ENCODE measurements at places on chromosomes 7 and 10. TPM values are rescaled to one million over a fixed set of nuclear protein-coding genes. Genes with fewer than 3 reads are reported as not detected.

GRCh38 chr10:23490115-23490514 lies 51.2 kb downstream of the OTUD1 start:
- no peak for DNase-seq

DNA sequence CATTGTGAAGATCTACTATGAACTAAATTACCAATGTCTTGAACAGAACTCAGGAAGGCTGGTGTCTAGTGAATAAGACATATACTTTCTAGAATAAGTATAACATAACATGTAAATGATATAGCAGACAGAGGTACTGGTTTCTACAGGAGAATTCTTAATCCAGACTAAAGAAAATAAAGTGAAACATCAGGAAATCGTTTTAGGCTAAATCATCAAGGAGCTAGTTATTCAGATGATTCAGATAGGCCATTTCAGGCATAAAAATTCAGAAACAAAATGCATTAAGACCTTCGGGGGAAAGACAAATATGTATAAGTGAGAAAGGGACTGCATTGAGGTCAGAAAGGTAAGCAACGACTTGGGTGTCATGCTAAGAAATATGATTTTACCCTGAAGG lies 170.6 kb downstream of the LRRN3 start:
- DNase-seq = no peak

- DNase-seq = no peak
Observed at GRCh38 chr7:16839646-16840045, 34.8 kb upstream of the AGR2 start.

GRCh38 chr10:31098046-31098445 lies 66.4 kb upstream of the ZNF438 start:
- DNase-seq = no peak

DNA sequence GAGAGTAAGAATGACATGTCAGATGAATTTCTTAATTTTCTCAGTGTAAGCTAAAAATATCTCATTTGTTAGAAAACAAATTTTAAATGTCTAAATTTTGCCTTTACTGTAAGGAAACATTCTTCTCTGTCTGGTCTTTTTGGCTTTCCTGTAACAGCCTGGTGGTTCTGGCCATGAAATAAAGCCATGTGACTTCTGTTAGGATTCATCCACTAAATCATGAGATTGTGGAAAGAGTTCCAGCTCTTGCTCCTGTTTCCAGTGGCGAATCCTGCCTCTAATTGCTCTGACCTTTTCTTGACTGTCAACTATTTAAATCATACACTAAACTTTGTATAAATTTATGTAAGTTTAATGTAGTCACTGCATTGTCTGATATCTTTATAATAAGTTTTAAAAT lies 398.5 kb upstream of the AKR1E2 start:
- no peak for DNase-seq

DNA sequence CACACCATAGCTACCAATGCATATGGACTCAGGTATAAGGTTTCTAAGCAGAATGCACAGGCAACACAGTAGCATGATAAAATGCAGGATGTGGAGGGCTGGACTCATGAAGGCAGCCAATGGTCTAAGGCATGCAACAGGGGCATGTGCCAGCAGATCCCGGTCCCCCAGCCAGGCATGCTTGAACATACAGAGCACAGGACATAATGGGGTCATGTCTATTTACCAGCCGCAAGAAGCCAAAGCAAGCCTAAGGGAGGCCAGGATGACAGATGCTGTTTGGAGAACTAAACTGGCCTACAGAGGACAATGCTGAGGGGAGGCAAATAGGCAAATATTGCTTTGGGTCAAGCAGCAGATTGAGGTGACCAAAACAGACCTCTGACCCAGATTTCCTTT lies 60.0 kb upstream of the PDLIM1 start:
- no peak for DNase-seq

DNA sequence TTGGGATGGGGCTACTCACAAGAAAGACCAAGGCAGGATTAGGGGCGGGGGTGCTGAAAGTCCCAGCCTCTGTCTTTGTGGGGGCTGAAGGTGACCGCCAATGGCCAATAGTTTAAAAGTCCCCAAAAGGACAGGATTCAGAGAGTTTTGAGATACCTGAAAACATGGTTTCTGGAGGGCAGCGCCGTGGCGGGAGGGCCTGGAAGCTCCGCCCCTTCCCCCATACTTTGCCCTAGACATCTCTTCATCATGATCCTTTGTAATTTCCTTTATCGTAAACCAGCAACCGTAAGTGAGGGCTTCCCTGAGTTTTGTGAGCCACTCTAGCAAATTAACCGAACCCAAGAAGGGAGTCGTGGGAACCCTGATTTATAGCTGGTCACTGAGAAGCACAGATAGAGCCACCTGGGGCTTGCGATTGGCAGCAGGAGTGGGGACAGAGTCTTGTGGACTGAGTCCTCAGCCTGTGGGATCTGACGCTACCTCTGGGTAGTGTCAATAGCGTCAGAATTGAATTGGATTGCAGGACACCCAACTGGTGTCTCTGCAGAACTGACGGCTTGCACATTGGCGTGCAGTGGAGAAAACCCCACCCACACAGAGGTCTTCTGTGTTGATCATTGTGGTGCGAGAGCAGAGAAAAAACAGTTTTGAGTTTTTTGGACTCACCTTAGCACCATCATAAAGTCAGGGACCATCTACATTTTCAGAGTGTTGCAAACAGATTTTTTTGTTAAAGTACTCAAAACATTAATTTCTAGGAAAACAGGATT lies 169.3 kb downstream of the USP6NL start:
- no peak for DNase-seq

DNA sequence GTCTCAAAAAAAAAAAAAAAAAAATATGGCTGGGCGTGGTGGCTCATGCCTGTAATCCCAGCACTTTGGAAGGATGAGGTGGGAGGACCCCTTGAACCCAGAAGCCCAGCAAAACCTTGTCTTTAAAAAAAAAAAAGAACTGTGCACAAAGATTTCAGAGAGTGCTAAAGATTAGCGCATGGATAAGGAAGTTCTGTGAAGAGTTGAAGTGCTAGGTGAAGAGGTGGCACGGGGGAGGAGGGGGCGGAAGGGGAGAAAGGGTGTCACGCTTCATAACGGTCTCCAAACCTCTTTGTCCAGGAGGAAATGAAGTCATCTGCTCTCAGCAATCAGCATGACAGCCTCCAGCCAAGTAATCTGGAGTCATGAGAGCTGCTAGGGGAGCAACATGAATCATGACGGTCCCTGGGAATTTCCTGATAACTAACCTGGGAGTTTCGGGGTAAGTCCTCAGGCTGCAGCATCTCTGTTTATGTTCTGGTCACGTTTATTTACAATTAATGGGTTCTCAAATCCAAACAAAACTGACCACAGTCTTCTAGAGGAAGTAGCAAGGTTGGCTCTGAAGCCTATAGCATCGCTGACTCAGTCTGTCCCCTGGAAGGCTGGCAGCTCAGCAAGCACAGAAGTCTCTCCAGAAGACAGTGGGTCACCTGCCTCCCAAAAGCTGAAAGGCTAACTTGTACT lies 1.9 kb upstream of the PLAU start:
- DNase-seq = no peak

Gene STAG3
- 2.2 TPM for total RNA-seq

Gene SLC26A3
- not detected for total RNA-seq

Gene PHKG1
- 16.7 TPM for total RNA-seq

Gene C10orf143
- total RNA-seq = 7.1 TPM

Gene CSTF2T
- total RNA-seq = 31.3 TPM
